ENCODE measurements at places on chromosomes 16 and 17.

DNA sequence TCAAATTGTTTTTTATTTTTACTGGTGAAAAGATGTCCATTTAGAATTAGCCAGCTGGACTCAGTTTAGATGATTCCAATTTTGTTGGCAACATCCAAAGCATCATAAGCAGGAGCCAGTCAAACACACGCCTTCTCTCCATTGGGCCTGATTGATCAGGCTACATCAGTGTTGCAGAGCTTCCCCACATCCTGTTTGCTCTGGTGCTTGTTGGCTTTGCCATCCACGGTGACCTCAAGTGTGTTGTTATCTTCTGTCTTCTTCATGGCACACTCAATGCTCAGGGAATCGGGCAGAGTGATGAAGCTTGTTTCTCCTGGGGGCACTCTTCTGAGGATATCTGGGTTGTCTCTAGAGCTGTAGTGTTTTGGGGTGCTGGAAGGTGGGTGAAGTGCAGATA, 6.3 kb upstream of the NETO2 start:
- DNase-seq, result no peak

DNA sequence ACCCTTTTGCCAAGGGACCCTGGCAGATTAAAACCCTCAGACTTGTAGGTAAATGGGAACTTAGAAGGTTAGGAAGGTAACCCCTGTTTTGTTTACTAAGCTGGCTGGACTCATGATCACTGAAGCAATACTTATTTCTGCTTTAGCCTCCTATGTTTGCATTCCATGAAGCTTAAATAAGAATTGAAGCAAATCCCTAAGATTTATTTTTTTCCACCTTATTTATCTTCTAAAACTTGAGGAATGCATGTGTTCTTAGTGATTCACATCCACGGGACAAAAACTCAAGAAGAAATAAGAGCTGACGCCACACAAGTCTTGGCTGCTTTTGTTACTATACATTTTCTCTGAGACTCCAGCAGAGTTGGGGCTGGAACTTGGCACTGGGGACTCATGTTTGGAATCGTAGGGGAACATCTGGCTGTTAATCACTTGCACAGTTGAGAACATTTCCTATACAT, 35.5 kb downstream of the CLUAP1 start:
- no peak for DNase-seq

- no peak for DNase-seq
Measured at GRCh38 chr16:20747030-20747816, 5.6 kb upstream of the THUMPD1 start.

- DNase-seq, result no peak
Measured at GRCh38 chr17:49691677-49692191, 13.8 kb upstream of the SPOP start.

- DNase-seq, result no peak
Measured at GRCh38 chr16:4319454-4320421, 3.9 kb downstream of the GLIS2 start.

GRCh38 chr17:1487939-1488825, 4.3 kb downstream of the MYO1C start:
- peak; percentile 97 for DNase-seq

GRCh38 chr17:78374189-78374588, 4.3 kb upstream of the PGS1 start:
- DNase-seq, result no peak

GRCh38 chr17:74544991-74545842, 698 bp downstream of the CD300C start:
- DNase-seq, result no peak

GRCh38 chr17:70552230-70552981, 383.1 kb downstream of the KCNJ2 start:
- no peak for DNase-seq

- DNase-seq, result no peak
Measured at GRCh38 chr17:72952220-72952619, 140.3 kb downstream of the SLC39A11 start.

- no peak for DNase-seq
Measured at GRCh38 chr17:17124341-17124740, 81.8 kb downstream of the PLD6 start.

DNA sequence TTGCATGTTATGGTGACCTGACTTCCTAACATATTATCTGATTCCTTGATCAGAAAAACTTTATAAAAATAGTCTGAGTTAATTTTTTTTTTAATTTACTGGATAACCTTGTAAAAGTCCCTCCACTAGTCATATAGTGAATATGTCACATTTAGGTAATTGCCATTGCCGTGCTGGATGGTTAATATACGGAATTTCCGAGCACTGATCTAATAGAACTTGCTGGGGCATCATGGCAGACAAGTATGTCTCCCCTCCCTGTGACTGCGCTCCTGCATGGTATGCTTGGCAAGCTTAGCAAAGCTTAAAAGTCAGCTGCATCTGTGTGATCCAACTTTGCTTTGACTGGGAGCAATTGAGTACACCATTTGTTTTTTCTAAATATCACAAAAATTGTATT, 239.4 kb upstream of the TBX2 start:
- no peak for DNase-seq

DNA sequence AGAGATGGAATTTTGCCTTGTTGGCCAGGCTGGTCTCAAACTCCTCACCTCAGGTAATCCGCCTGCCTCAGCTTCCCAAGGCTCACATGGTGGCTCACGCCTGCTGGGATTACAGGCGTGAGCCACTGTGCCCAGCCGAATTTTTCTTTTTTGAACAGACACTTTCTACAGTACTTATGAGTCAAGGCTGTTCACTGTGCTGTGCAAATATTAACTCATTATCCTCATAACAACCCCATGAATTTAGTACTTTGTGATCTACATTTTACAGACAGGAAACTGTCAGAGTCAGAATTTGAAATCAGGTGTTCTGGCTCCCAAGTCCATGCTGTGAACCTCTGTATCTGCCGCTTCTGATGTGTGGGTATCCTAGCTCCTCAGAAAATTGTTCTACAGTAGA, 25.7 kb upstream of the RASL10B start:
- DNase-seq, result no peak

GRCh38 chr17:82935966-82936767, 96.3 kb upstream of the ZNF750 start:
- DNase-seq, result no peak

DNA sequence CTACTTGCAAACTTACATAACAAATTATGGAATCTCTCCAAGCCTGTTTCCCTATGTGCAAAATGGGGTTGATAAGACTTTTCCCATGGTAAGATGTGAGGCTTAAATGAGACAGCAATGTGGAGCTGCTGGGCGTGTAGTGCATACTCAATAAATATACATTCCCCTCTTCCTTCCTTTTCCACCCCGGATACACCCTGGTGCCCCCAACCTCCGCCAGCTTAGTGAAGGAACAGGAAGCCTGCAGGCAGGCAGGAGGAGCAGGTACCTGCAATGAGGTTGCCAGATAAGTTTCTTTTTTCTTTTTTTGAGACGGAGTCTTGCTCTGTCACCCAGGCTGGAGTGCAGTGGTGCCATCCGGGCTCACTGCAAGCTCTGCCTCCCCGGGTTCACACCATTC, 14.9 kb downstream of the C17orf50 start:
- DNase-seq, result no peak

DNA sequence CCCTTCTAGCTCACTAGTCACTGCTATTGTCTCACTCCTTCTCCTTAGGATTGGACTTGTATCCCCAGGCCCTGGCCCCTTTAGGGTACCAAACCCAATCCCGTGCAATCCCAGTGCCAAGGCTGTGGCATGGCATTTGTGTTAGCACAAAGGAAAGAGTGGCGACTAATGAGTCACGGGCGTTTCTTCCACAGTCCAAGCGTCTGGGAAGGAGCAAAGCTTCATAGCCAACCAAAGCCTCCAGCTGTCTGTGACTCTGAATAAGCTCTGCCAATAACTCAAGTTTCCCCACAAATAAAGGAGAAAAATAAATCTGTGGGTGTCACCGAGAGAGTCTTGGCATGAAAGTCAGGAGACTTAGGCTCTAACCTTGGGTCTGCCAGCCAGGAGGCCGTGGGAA, 54.6 kb upstream of the COX10 start:
- DNase-seq, result no peak

GRCh38 chr16:69138608-69139007, 6.2 kb downstream of the UTP4 start:
- DNase-seq, result no peak

DNA sequence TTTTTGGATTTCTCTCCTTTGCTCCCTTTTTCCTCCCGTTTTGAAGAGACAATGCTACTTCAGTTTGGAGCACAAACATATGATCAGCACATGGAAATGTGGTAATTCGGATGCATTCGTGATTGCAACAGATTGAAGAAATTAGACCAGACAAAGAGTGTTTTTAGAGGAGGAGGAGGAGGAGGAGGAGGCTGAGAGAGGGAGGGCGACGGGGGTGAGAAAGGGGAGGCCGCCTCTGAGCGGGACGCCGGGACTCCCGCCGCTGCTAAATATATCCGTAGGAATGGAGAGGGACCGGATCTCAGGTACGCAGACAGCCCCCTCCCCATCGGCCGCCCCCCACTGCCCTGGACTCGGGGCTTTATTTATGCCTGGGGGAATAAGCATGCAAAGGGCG, 179.3 kb downstream of the SEC14L1 start:
- DNase-seq, result no peak

DNA sequence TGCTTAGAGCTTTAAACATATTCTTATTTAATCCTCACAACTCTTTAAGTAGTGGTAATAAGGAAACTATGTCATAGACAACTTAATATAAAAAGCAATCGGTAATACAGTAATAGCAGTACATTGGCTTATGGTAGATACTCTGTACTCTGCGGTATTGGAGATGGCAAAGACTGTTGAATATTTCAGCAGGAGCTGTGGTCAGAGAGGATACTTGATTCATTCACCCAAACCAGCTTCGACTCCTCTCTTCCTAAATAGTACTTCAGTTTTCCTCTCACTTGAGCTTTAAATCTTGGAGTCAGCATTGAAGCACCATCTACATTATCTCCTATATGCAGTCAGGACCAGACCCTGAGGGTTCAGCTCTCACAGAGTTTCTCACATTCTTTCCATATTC, 169.3 kb downstream of the CYB561 start:
- no peak for DNase-seq

DNA sequence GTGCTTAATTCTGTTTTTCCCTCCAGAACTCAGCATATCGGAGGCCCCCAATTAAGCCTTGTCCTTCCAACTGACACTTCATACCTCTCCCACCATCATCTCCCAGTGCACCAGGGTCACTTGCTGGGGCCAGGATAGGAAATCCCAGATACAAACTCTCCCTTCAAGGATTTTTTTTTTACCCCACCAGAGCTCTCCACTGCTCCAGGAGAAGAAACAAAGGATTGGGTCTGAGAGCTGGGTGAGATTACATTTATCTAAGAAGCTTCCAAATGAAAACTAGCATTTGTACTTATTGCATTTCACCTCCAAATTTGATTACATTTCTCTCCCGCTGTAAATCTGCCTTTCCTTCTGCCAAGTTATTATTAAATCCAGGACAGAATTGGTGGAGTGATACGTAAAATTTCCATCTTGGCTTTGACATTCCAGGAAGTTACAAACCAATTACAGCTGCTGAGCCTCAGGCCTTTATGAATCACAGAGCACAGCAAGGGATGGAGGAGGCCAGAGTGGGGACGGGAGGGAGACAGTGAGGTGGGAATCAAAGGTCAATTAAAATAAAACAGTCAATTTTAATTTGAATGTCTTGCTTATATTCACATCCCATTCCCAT, 123.5 kb downstream of the USP31 start:
- DNase-seq, result no peak

- no peak for DNase-seq
Measured at GRCh38 chr16:80804526-80805383, at the start of gene CDYL2. Gene CDYL2, minus strand, starts transcription at chr16:80804598. Its CDS starts 425 bp downstream, at chr16:80804173.

DNA sequence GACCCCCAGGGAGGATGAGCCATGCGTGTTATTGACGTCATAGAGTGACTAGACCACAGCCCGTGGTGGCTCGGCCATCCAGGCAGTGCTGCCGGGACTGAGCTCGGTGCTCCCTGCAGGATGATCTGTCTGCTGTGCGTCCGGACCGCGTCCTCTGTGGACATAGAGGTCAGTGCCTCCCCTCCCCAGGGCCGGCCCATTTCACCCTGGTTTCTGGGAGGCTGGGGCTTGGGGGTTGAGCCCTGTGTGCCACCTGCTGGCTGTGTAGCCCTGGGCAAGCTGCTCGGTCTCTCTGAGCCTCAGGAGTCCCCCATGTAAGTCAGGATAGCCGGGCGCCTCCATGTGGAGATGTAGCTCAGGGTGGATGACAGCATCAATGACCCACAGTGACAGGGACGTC, 8.3 kb downstream of the TSC2 start:
- no peak for DNase-seq

- no peak for DNase-seq
Measured at GRCh38 chr16:83939266-83939855, 13.7 kb upstream of the OSGIN1 start.

GRCh38 chr17:77604973-77605313, 353.6 kb upstream of the TNRC6C start:
- DNase-seq, result no peak

DNA sequence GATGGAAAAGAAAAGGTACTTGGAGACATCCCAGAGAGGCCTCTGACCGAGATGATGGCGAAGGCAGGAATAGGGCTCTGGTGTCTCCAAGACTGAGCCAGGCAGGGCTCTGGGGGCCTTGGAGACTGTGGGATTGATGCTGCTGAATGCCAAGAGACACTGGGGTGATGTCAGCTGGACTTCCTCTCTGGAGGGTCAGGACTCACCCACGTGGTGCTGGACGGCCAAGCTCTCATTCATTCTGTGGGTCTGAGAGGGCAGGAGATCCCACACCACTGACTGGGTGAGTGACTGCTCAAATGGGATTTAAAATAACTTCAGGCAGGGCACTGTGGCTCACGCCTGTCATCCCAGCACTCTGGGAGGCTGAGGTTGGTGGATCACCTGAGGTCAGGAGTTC, 64.8 kb downstream of the NT5M start:
- no peak for DNase-seq

GRCh38 chr17:82664701-82665182, 16.5 kb upstream of the WDR45B start:
- no peak for DNase-seq
